NCI-H2081 treated with DMSO at 0.1 percent for 48 hours (cell line): ENCODE measurements at places on chromosomes 2 and 18.

DNA sequence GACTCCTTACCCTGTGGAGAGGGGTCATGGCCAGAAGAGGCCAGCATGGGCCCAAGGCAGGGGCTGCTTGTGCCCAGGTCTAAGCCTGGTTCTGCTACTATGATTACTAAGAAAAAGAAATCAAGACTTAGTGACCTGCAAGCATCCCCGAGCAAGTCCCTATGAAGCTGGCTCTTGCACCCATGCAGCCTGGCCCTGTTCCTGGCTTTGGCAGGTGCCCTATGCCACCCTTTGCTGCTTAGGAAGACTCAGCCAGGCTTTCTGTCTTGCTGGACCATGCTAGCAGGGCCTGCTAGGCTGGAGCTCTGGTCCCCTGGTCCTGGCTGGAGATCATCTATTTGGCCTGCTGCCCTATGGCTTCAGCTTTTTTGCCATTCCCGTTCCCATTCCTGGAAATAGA, 309.4 kb upstream of the EPAS1 start:
- no peak for DNase-seq

DNA sequence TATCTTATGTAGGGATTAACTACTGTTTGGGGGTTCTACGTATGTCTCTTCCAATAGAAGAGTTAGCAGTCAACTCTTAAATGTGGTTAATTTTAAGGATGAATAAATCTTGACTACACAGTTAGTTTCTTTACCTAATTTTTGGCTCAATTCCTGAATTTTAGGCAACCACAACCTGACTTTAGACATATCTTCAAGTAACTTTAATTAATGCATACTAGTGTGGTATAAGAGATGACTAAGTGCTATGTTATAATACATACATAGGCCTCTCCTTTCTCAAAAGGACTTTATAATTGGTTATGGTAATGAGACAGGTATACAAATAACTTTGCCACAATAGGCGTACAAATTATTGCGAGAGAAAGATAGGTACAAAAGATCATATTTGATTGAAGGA, 312.0 kb downstream of the IRS1 start:
- no peak for DNase-seq

GRCh38 chr18:23126376-23127056, 8.8 kb upstream of the CABLES1 start:
- DNase-seq: peak; percentile 28

- DNase-seq: no peak
Observed at GRCh38 chr18:3715231-3716080, 265.5 kb downstream of the TGIF1 start.

DNA sequence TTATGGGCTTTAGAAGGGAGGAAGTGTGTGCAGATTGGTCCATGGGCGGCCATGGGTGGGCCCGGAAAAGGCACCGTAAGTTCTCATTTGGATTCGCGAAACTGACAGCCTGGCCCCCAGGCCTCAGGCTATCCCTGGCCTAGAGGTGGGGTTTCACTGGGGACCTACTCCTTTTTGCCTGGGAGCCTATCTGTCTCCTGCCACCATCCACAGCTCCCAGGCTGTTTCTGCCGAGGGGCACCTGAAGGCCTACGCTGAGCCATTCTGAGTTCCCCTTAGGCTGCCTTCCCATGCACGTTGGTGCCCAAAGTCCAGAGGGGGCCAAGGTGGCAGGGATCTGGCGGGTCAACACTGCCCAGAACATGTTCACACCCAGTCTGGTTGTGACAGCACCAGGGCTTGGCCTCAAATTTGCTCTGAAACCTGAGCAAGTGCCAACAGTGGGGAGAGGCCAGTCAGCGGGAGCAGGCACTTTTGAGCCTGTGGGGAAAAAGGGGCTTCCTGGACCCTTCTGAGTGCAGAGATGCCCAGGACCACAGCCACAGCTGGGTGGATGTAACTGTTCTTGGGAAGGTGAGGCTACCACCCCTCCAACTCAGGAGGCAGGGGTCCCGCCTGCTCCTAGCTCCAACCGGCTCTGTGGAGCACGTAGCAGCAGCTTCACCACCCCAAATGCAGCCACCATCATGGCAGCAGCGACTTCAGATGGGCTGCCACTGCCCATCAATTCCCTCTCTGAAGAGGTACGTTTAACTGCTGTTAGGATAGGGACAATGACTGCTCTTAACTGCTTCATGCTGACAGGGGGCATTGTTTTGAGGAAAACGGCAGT, 73.6 kb upstream of the ZNF804A start:
- DNase-seq: no peak

DNA sequence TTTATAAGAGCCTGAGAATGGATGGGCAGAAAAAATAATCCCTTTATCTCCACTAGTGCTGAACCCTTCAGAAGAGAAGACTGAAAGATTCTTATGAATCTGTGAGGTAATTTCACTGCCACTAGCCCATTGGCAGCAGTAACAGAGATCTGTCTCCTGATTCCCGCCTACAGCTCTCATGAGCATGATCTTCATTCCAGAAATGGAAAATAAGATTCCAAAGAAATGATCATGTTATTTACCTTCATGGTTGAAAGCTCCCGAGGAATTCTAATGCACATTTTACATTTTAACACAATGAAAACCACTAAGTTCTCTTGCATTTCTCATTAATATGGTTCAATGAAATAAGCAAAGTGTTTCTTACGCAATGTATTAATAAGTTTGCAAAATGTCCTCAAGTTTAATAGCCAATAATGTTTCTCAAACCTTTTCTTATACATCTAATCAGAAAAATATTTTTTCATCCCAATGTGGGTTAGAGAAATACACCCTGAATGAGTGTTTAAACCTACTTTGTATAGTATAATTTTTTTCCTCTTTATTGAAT, 905.6 kb downstream of the TMEM182 start:
- DNase-seq: no peak

- no peak for DNase-seq
Observed at GRCh38 chr2:229646186-229646723, 68.1 kb downstream of the DNER start.

DNA sequence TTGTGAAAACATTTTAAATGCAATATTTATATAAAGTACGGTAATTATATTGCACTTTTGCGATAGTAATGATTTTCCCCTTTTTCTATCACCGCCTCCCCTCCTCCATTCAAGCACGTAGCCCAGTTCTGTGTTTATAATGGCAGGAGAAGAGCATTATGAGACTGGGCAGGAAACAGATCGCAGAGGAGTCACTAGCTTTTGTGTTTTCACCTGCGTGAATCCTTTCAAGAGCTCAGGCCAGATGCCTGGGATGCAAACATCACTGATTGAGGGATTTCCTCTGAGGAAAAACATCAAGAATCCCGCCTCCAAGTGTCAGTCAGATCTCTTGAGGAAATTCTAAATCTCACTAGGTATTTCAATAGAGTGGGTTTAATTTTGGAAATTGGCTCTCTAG, 178.4 kb upstream of the FN1 start:
- no peak for DNase-seq

GRCh38 chr2:159153063-159153462, 133.4 kb downstream of the WDSUB1 start:
- DNase-seq: no peak

DNA sequence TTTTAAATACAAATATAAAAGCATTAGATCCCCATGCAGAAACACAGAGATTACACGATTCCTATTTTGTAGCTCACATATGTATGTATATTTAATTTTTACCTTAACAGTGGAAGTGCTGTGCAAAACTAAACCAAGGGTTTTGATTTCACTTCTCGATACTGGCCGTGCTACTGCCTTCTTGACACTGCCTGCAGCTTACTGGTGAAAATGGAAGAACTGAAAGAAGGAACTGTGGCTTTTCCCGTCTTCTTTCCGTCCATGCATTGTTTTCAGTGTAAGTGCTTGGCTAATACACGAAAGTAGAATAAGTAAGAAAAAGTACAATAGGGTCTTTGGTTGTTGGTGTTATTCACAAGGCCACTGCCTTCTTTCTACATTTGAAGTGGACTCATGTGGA, 129.5 kb downstream of the NDUFA10 start:
- no peak for DNase-seq

DNA sequence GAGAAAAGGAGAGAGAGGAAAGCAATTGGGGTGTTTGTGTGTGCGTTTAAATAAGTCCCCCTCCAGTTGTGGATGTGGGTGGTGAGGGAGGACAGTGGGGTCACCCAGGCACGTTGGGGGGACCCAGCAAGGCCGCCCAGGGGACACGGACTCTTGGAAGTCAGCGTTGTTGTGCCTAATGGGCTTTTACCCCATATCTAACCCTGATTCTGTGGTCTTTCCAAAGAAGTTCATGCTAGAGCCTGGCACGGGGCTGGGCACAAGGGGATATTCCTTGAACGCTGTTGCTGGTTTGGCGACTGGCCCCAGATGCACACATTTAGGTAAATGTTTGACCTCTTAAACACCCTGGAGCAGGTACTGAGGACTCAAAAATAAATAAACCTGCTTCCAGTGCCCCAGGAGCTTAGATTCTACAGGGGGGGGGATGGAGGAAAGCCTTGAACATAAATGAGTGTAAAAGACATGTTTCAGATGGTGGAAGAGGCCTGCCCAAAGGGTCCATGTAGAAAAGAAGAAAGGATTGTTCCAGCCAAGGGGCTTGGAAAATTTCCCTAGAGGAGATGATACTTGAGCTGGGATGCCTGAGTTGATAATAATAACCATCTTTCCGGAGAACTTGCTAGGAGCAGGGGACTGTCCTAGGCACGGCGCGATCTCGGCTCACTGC, 97.7 kb upstream of the SIX3 start:
- DNase-seq: no peak

DNA sequence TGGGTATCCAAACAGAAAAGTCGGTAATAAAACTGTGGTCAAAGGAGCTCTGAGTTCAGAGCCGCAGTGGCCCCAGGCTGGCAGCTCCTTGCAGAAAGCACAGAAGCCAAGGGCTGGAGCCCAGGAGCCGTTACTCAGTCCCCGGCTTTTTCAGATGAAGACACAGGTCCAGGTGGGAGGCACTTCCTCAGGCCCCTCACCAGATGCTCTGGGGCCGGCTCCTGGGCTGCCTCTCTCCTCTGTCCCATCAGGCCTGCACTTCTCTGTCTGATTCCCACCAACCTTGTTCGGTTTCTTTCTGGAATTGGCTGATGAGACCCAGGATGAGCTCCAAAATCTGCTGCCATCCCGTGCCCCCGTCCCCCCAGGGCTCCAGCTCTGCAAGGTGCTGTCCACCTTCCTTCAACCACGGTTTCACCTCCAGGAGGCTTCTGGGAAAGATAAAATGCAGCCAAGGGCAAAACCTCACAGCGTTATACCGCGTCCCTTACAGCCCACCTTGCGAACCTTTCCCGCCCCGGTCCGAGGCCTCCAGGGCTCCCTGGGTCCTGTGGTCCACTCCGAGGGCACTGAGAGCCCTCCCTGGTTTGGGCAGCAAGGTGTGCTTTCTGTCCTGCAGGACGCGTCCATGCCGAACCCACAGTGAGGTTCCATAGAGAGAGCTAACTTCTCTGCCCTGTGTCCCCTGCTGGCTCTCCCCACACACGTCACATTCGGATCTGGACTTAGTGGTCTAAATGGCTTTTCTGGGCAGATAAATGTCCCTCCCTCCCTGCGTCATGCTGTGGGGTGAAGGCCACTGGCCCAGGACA, 102.9 kb downstream of the TPO start:
- DNase-seq: no peak

DNA sequence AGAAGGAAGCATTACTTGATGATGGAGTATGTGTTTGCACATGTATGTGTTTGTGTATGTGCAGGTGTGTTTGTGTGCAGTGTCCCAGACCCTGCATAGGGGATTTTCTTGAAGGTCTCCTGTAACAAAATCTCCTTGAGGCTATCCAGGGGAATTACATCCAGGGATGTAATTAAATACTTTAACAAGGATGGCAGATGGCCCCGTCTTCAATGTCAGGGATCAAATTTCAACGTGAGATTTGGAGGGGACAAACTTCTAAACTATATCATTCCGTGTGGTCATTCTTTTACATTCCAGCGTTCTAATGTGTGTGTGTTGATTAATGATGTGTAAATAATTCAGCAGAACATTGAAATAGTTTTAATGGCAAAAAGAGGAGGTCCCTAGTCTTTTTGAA, 3.3 kb downstream of the UGT1A9 start:
- no peak for DNase-seq

DNA sequence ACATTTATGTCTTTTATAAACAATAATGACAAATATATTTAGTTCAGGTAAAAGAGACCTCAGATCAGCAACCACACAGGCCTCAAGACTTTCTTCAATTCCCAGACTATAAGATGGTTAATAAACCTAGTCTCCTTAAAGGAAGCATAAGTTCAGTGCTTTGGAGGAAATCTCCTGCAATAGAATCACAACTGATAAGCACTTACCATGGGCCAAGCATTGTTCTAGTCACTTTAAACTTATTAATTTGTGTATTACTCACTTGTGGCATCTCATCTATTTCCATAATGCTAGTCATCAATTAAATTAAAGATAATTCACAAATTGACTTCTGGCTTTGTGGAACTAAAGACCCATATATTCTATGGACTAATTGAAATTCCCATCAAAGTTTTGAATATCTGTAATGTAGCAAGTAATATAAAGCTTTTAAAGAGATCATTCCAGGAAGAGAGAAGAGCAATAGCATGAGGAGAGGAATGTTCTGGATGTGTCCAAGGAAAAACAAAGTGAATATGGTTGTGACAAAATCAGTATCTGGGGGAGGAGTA, 42.2 kb downstream of the COL3A1 start:
- DNase-seq: no peak

- no peak for DNase-seq
Observed at GRCh38 chr2:9993488-9994165, 42.1 kb downstream of the GRHL1 start.

GRCh38 chr2:102176172-102176571, 10.7 kb upstream of the IL1RL2 start:
- no peak for DNase-seq

GRCh38 chr2:238643400-238643907, 204.4 kb upstream of the TWIST2 start:
- no peak for DNase-seq

DNA sequence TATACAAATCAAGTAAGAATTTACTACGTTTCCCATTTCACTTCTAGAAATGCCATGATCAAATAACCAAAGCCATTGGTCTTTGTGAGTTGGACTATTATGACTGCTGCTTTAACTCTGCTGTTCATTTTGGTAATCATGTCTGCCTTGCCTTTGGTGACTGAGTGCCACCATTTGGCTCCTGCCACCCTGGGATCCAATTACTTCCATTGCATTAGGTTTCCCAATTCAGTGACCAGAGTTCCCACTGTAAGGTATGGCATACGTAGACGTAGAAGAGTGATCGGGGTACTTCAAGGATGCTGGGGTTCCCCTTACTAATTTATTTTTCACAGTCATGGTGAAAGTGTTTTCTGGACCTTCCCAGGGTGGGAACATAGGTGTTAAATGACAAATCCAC, 90.1 kb downstream of the SPIRE1 start:
- DNase-seq: no peak

GRCh38 chr2:23745726-23746105, 181.2 kb downstream of the ATAD2B start:
- DNase-seq: no peak
